ENCODE measurements at places on chromosomes 2 and 18.

- DNase-seq, result no peak
Measured at GRCh38 chr18:3074087-3074486, 61.1 kb upstream of the LPIN2 start.

- no peak for DNase-seq
Measured at GRCh38 chr2:71646028-71646427, 192.7 kb downstream of the DYSF start.

GRCh38 chr18:13797157-13797611 lies 26.8 kb upstream of the MC5R start:
- no peak for DNase-seq

DNA sequence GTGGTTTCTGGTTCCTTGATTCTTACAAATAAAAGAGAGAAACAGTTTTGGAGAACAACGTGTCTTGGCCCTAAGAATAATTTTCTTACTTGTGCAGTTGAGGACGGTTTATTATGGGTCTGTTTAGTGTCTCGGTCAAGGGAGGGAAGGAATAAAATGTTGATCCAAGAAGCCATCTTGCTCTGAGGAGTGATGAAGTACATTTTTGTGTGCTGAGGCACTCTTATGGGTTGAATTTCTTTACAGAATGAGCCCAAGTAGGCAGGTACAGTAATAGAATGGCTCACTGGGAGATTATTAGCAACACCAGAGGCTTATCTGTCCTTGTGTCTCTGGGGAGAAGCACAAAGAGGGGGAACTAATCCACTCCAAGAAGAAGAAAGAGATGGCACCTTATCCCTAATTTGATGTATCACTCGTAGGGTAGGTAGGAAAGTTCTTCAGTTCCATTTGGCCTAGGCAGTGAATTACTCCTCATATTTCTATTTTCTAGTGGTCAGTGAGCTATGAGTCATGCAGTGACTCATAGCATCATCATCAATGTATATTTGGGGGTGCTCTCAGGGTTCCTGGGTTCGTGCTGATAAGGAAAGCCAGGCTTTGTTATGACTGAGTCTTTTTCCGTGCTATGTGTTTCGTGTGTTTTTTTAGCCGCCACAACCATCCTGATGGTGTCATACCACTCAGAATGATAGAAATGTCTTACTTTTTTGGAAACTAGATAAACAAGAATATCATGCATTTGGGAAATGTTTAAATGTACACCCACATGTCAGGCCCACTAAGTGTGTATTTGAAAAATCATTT lies 250.1 kb upstream of the CTAGE1 start:
- DNase-seq, result peak; percentile 22

GRCh38 chr2:106058469-106059137 lies 135.5 kb downstream of the UXS1 start:
- no peak for DNase-seq

- DNase-seq, result no peak
Measured at GRCh38 chr2:520663-521340, 156.4 kb downstream of the TMEM18 start.

GRCh38 chr2:8310557-8311455 lies 371.1 kb upstream of the ID2 start:
- peak; percentile 49 for DNase-seq

GRCh38 chr2:68172521-68172920 lies 14.8 kb downstream of the PNO1 start:
- DNase-seq, result no peak

GRCh38 chr2:63903003-63903402 lies 61.3 kb downstream of the UGP2 start:
- no peak for DNase-seq

GRCh38 chr2:161876416-161876815 lies 197.6 kb downstream of the DPP4 start:
- no peak for DNase-seq
